ENCODE measurements at places on chromosomes 11 and 22.

- no peak for DNase-seq
These were observed 34.3 kb upstream of the PRODH start for GRCh38 chr22:18970176-18970947.

GRCh38 chr11:95556011-95556341 is 233.6 kb downstream of the FAM76B start:
- DNase-seq = no peak

- DNase-seq = no peak
These were observed 198.1 kb upstream of the ARHGAP20 start for GRCh38 chr11:110910384-110910783.

DNA sequence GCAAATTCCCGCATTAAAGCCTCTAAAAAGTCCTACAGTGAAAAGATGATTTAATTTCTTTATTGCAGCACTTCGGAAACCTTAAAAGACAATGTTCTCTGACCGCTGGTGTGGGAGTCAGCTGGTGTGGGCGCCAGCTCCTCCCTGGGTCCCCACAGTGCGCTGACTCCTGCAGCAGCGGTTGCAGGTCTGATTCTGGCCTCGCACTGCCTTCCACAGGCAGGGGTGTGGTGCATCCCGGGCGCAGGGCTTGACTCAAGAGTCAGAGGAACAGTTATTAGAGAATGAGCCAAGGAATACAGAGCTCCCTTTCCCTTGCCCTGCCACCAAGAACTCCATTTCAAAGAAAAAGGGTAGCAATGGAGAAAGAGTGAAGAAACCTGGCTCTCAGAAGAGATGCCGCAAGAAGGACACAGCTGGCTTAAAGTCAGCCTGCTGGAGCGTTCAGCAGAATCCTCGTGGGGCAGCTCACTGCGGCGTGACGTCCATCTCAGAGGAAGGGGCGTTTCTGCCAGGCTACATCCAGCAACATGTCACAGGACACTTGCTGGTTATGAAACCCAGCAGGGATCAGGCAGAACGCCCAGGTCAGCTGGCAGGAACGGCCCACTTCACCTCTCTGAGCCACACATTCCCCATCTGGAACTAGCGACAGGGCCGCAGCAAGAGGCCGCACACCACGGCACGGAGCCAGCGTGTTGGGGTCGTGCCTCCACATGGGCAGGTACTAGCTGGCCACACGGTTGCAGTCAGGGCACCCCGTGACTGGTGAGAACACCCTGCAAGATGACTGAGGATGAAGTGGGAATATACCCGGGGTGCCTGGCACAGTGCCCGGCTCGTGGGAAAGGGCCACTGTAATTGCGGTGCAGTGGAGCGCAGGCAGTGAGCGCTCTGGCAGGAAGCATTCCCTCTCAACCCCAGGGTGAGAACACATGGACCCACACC is 18.1 kb upstream of the EFCAB6 start:
- DNase-seq = no peak

DNA sequence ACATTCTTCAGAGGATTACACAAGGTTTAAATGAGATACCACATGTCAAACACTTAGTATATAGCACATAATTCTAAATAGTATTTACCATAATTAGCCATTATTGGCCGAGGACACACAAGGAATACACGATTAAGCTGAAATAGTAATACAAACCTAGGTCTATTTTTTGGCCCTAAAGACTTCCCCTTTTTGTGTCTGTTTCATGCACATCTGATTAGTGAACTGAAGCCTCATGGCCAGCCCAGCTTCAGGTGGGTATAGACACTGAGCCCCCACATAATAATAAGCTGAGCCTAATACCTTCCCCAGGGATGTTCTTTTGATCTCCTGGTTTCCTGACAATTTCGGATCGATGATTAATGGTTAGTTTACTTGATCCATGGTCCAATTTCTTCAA is 2.1 kb downstream of the GLYATL1B start:
- no peak for DNase-seq

DNA sequence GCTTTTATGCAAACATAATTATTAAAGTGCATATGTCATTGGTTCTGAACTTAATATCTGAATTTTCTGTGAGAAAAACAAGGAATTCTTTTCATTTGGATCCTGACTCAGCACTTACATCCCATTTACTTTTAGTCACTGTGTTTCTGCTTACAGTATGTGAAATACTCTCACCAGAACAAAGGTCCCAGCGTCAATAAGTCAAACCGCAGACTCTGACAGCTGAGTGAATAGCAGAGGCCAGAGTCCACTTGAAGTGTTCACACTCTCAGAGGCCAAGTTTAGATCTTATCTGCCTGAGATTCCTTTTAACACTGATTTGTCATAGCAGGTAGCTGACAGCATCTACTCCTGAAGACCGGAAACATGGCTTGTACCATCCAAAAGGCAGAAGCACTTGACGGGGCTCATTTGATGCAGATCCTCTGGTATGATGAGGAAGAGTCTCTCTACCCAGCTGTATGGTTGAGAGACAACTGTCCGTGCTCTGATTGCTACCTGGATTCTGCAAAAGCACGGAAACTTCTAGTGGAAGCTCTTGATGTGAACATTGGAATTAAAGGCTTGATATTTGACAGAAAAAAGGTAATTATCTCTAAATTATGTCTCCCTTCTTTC is 14.6 kb downstream of the BBOX1 start:
- no peak for DNase-seq

- DNase-seq = no peak
These were observed 5.9 kb downstream of the SYVN1 start for GRCh38 chr11:65128182-65129145.

DNA sequence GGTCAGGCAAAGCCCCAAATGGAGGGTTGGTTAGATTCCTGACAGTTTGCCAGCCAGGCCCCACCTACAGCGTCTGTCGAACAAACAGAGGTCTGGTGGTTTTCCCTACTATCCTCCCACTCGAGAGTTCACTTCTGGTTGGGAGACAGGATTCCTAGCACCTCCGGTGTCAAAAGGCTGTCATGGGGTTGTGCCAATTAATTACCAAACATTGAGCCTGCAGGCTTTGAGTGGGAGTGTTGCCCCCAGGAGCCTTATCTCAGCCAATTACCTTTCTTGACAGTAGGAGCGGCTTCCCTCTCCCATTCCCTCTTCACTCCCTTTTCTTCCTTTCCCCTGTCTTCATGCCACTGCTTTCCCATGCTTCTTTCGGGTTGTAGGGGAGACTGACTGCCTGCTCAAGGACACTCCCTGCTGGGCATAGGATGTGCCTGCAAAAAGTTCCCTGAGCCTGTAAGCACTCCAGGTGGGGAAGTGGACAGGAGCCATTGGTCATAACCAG is 4.7 kb upstream of the TTC36 start:
- no peak for DNase-seq

DNA sequence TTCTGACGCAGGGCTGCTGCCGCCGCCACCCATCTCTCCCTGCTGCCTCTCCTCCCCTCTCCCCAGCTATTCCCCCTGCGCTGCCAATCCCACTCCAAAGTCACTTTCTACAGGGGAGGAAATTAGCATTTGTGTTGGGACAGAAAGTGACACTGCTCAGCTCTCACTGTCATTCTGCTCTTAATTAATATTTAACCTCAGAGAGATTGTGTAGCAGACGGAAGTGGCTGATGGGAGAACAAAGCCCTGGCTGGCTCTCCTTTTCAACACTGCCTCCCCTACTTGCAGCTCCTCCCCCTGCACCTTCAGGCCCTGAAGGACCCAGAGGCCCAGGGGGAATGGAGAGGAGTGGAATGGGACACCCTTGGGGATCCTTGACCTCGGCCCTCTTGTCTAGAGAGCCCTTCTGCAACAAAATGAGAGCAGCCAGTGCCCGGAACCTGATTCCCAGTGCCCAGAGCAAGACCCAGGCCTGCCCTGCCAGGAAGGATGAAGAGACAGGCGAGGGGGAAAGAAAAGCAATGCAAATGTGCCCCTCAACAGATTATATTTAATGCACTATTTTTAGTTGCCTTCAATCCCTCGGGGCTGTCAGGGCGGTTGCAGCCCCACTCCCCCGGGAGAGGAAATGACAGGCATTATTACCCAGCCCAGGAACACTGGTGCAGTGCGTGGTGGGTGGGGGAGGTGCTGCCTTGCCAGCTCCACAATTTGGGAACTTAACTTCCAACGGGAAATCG is 14.6 kb upstream of the NRGN start:
- DNase-seq = no peak

- DNase-seq = no peak
These were observed 5.1 kb downstream of the MB start for GRCh38 chr22:35611891-35612576.

- no peak for DNase-seq
These were observed 70.2 kb downstream of the MTNR1B start for GRCh38 chr11:93039531-93040240.
